CD4-positive, alpha-beta memory T cell (primary cell): ENCODE measurements at places on chromosomes 5 and 9.

DNA sequence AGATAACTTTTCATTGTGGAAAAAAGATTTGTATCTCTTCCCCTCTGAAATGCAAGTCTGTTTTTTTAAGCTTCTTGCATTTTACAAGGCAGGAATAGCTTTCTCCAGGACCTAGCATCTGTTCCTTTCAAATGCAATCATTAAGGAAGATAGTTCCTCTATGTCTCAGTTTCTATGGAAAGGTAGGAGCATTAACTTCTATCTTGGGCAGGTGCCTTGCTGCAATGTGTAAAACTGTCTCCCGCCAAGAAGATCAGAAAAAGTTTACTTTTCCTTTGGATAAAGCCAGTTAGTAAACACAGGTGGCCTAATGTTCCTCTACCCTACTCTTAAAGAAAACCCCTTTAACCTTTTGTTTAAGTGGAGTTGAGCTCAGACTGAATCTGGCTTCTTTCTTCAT is 560.6 kb upstream of the CYLC2 start:
- no peak for DNase-seq

GRCh38 chr5:178388386-178389025 is 155.9 kb upstream of the PHYKPL start:
- DNase-seq = no peak

- no peak for DNase-seq
These were observed 125.5 kb upstream of the HAND1 start for GRCh38 chr5:154603485-154603884.

- DNase-seq = no peak
These were observed 104.3 kb upstream of the MAP3K1 start for GRCh38 chr5:56710826-56711590.

DNA sequence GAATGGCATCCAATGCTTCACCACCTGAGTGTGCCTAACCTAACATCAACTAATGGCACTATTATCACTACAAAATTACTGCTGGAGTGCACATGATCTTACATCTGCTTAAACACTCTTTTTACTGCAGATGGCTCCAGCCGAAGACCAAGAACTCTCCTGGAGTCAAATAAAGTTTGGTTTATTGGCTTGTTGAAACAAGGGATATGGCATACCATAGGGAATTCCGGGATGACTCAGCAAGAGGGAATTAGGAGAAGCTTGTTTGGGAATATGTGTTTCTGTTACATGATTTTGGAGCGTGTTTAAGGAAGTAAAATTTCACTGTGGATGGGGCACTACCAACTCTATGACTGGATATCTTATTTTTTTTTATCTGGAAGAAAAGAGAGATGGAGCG is 872.6 kb downstream of the DTWD2 start:
- no peak for DNase-seq

- DNase-seq = no peak
These were observed 420.6 kb upstream of the SLC30A5 start for GRCh38 chr5:68673106-68673822.

GRCh38 chr5:173399851-173400250 is 71.6 kb upstream of the STC2 start:
- no peak for DNase-seq

DNA sequence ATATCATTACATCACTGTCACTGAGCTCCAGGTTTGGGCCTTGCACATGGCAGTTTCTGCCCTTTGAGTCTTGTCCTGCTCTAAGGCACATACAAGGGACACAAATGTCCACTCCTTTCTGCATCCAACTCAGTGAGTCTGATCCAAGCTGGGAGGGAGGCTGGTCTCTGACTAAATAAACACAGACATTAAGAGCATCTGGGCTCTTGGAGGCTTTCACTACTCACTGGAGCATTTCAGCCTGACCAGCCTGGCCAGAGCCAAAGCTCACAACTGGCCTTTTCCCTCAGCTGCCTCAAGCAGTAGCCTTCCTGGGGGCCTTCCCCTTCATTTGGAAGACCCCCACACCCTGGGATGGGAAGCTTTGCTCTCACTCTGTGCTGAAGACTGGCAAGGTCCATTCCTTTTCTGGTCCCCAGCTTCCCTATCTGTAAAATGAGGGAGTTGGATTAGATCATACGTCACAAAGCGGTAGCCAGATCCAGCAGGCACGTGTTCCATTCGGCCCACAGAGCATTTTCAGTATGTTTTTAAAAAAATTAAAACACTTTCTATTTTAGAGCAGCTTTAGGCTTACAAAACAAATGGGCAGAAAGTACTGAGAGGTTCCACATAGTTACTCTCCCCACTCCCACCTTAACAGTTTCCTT is 58.6 kb upstream of the XPA start:
- no peak for DNase-seq

DNA sequence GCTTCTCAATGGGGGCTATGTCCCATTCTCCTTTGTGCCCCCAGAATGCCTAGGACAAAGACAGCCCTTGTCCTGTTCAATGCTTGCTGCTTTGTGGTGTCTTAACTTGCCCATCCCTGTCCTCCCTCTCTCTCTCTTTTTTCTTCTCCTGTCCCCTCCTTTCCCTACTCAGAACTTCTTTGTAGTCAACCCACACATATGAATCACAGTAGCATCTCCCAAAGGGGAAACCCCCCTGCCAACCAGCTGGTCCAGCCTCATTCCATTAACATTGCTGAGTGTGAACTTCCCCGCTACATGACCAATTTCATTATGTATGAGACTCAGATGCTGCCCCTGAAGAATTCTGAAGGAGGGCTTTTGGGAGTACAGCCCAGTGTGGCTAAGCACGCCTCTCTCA is 408.3 kb downstream of the ENC1 start:
- no peak for DNase-seq

GRCh38 chr5:74257060-74257527 is 383.4 kb downstream of the ENC1 start:
- no peak for DNase-seq

- DNase-seq = no peak
These were observed 9.6 kb downstream of the DCP2 start for GRCh38 chr5:112986224-112986623.
